ENCODE measurements at places on chromosomes 12 and 14. TPM values are rescaled to one million over a fixed set of nuclear protein-coding genes. Genes with fewer than 3 reads are reported as not detected.

ZNF605 gene
- 27.9 TPM for polyA plus RNA-seq

IFNG gene
- not detected for polyA plus RNA-seq

OASL gene
- polyA plus RNA-seq = 0.12 TPM

EML5 gene
- 2.3 TPM for polyA plus RNA-seq

DUSP6 gene
- polyA plus RNA-seq = 88.8 TPM

TCTN1 gene
- 77.2 TPM for polyA plus RNA-seq

FICD gene
- polyA plus RNA-seq = 3.0 TPM

RNASE3 gene
- polyA plus RNA-seq = 1.5 TPM

SYT1 gene
- 21.3 TPM for polyA plus RNA-seq

LRRIQ1 gene
- 35.8 TPM for polyA plus RNA-seq

SLC25A21 gene
- polyA plus RNA-seq = 3.5 TPM

CRY1 gene
- polyA plus RNA-seq = 28.4 TPM

AQP2 gene
- 56.9 TPM for polyA plus RNA-seq

PIWIL1 gene
- 0.54 TPM for polyA plus RNA-seq

Measured in renal cortex interstitium (tissue), 15 donors.